H7 (cell line): ENCODE measurements at places on chromosomes 4 and X.

- DNase-seq = no peak
Measured at GRCh38 chr4:124804584-124804983, 92.1 kb upstream of the ANKRD50 start.

- DNase-seq = no peak
Measured at GRCh38 chrX:107454302-107454701, 4.8 kb downstream of the FRMPD3 start.

DNA sequence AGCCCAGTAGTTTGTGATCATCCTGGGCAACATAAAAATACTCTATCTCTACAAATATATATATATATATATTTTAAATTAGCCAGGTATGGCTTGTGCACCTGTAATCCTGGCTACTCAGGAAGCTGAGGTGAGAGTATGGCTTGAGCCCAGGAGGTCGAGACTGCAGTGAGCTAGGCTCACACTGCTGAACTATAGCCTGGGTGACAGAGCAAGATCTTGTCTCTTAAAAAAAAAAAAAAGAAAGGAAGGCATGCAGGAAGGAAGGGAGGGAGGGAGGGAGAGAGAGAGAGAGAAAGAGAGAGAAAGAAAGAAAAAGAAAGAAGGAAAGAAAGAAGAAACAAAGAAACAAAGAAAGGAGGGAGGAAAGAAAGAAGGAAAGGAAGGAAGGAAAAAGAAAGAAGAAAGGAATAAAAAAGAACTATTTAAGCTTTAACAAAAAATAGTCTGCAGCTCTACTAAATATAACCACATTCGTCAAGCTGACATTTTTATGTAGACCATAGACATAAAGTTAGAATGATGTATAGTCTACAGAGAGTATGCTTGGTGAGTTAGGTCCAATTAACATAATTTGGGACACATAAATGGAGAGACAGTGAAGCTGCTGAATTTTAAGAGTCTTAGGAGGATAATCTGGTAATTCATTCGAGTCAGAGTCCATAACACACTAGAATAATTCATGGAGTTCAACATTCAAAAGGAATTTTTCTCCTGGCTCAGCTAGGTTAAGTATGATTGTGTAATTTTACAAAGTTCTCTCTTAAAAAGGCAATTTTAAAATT lies 111.9 kb downstream of the GLRA3 start:
- DNase-seq = no peak

- no peak for DNase-seq
Measured at GRCh38 chr4:182680234-182680653, 236.9 kb downstream of the DCTD start.

GRCh38 chr4:150123796-150124677 lies 45.8 kb downstream of the DCLK2 start:
- no peak for DNase-seq

- DNase-seq = no peak
Measured at GRCh38 chr4:47104986-47105385, 73.6 kb downstream of the GABRB1 start.

DNA sequence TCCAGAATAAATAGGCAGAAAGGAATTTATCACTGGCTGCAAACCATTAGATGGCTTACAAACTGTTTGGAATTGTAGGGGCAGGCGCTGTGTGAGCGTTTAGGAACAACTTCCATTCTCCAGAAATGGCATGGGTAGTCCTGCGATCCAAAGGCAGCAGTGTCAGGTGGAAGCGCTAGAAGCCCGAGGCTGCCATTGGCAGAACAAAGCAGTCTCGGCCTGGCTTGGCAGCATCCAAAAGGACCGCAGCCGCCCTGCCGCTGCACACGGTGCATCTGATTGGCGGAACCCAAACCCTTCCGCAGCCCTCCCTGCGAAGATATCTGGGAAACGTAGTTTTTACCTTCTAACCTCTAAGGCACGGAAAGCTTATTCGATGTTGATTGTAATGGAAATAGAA lies 23.6 kb upstream of the YTHDC1 start:
- peak; percentile 79 for DNase-seq

DNA sequence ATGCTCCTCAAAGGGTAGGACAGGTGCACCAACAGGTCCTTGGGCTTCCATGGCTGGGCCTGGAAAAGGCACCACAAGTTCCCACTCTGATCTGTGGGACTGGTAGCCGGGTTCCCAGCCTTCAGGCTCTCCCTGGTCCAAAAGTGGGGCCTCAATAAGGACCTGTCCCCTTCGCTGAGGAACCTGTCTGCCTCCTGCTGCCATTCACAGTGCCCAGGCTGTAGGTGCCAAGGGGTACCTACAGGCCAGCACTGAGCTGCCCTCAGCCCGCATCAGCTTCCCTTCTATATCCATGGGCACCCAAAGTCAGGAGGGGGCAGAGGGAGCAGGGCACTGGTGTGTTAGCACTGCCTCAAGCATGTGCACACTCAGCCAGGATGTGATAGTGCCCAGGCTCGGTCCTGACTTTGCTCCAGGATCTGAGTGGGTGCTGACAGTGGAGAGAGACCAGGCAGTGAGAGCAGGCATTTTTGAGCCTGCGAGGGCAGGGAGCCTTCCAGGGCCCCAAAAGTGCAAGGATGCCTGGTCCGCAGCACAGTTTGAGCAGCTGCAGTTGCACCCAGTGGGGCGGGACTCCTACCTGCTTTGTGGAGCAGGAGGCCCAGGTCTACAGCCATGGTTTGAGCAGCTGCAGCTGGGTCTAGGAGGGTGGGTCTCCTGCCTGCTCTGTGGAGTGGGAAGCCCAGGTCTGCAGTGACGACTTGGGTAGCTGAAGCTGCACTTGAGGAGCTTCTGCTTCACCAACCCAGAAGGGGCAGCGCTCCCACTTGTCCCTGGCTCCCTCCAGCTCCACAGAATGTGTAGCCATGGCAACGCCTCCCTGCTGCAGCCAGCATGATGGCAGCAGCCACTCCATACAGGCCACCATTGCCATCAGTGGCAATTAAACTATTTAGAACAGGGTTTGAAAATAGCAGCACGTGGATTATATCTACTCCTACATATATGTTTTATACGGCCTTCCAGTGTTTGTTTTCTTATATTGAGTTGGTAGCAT lies 376.4 kb downstream of the KCTD8 start:
- DNase-seq = no peak
